ENCODE measurements at places on chromosomes 1 and 21. TPM values are rescaled to one million over a fixed set of nuclear protein-coding genes. Genes with fewer than 3 reads are reported as not detected.

UBL4B gene
- total RNA-seq, result not detected

S100A8 gene
- not detected for total RNA-seq

GRCh38 chr1:235941876-235942624 is 75.3 kb upstream of the LYST start:
- DNase-seq, result no peak

- no peak for DNase-seq
Measured at GRCh38 chr1:50349242-50349565, 74.0 kb downstream of the DMRTA2 start.

DNA sequence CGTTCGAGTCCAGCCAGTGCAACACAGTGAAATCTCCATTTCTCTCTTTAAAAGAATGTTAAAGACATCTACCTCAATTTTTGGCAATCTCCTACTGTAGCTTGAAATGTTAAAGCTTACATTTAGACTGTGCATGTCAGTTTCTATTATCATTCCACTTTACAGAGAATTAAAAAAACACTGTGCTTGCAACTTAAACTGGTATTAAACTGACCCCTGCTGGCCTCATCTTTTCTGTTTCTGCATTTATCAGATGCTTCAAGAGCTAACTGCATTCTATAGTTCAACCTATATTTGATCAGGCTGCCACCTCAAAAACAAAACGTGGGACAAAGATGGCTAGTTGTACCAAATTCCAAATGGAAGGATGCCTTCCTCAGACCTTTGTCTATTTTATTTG is 226.5 kb downstream of the SMYD3 start:
- DNase-seq, result no peak

- no peak for DNase-seq
Measured at GRCh38 chr21:36096398-36097290, 26.8 kb downstream of the CBR1 start.

- DNase-seq, result no peak
Measured at GRCh38 chr1:32341186-32341757, 5.2 kb upstream of the MARCKSL1 start.

GRCh38 chr1:21633992-21634805 is 35.0 kb downstream of the RAP1GAP start:
- no peak for DNase-seq

- no peak for DNase-seq
Measured at GRCh38 chr1:2569060-2569459, 12.9 kb downstream of the TNFRSF14 start.

DNA sequence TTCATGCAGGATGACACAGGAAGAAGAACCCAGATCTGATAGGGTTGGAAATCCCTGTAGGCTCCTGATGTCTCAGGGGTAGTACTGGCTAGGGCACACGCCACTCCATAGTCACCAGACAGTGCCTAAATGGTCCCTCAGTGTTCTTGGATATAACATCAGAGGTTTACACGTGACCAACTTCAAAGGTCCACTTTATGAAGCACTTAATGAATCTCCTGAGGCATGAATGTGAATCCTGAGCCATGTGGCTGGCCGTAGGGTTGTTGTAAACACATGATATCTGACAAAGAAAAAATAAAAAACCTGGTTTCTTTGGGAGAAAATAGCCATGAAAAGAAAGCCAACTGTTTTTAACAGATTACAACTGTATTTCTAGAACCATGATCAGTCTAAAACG is 27.5 kb downstream of the SLC6A17 start:
- DNase-seq, result no peak

Measured in activated CD4-positive, alpha-beta T cell treated with anti-CD3 and anti-CD28 coated beads for 36 hours (primary cell).